ENCODE measurements at places on chromosomes 2 and 18.

GRCh38 chr2:15119722-15120175, 441.4 kb downstream of the NBAS start:
- no peak for DNase-seq

GRCh38 chr18:45755934-45756333, 32.0 kb downstream of the SLC14A1 start:
- DNase-seq = no peak

DNA sequence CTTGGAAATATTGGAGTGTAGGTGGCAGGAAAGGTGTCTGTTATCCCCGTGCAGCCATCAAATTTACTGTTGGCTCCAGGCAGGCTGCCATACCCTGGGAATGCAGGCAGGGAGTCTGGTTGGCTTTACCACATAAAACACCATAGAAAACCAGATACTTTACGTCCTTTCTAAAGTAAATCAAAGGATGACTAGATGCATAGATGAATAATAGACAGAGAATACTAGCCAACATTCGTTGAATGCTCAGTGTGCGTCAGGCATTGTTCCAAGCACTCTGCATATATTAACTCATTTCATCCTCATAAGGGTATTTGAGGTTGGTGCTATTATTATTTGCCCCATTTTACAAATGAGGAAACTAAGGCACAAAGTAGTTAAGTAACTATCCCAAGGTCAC, 65.2 kb downstream of the VSNL1 start:
- no peak for DNase-seq

DNA sequence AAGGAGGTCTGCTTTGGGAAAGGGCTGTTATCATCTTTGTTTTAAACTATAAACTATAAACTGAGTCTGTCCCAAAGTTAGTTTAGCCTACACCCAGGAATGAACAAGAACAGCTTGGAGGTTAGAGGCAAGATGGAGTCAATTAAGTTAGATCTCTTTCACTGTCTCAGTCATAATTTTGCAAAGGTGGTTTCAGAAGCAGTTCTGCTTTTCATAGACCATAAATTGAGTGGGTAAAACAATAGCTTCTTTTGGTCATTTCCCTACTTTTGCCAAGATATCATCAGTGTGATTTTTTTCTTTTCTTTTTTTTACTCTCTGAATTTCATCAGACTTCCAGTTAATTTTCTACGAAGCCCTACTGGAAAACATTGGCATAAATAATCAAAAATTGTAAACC, 117.0 kb downstream of the AP1S3 start:
- DNase-seq = no peak

- no peak for DNase-seq
These were observed 261.4 kb downstream of the MEIS1 start for GRCh38 chr2:66696374-66696773.

- no peak for DNase-seq
These were observed 53.6 kb upstream of the SERTAD2 start for GRCh38 chr2:64707276-64707675.

- no peak for DNase-seq
These were observed 289.1 kb downstream of the ICOS start for GRCh38 chr2:204225671-204226073.

DNA sequence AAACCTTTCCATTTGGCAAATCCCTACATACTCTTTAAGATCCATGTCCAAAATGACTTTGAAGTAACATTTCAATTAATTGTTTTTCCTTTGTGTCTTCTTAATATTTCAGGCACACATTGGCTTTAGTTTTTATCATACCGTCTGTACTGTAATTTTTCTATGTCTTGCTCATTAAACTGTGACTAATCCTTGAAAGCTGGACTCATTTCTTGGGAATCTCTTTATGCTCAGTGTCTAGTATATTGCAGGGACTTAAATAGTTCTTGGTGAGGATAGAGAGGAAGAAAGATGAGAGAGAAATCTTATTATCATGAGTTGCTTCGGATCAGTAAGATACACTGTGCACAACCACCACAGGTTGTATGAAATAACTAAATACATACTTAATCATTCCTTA, 448.3 kb upstream of the ST6GAL2 start:
- DNase-seq = no peak

- no peak for DNase-seq
These were observed 5.3 kb upstream of the ITPRID2 start for GRCh38 chr2:181886192-181886591.

GRCh38 chr2:69789772-69790600, 39.5 kb upstream of the GMCL1 start:
- no peak for DNase-seq

DNA sequence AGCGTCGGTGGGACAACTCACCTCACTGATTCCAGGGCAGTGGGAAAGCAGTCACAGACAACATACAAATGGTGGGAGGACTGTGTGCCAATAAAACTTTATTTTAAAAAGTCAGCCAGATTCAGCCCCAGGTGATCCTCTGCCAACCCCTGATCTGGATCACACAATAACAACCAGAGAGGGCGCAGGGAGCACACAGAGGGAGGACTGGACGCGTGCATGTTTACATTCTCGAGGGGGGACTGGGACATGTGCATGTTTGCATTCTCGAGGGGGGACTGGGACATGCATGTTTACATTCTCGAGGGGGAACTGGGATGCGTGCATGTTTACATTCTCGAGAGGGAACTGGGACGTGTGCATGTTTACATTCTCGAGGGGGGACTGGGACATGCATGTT, 209.5 kb downstream of the NDUFA10 start:
- no peak for DNase-seq

DNA sequence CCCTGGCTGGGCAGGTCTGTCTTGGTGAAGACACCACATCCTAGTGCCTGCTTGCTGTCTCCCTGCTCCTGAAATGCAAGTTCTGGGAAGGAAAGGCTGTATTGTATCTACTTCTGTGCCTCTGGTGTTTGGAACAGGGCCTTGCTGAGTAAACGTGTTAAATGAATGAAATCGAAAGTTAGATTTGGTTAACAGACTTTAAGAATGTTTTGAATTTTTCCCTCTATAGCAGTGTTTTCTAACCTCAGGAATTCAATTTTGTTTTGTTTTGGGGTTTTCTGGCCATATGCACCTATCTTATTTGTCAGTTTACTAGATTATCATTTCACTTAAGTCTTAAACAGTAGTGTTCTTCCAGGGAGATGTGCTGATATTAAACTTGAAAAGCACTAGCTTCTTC, 20.7 kb downstream of the FARP2 start:
- DNase-seq = no peak

- no peak for DNase-seq
These were observed 347.6 kb upstream of the RAB12 start for GRCh38 chr18:8261651-8262091.

GRCh38 chr2:198045227-198045626, 240.8 kb downstream of the PLCL1 start:
- no peak for DNase-seq

DNA sequence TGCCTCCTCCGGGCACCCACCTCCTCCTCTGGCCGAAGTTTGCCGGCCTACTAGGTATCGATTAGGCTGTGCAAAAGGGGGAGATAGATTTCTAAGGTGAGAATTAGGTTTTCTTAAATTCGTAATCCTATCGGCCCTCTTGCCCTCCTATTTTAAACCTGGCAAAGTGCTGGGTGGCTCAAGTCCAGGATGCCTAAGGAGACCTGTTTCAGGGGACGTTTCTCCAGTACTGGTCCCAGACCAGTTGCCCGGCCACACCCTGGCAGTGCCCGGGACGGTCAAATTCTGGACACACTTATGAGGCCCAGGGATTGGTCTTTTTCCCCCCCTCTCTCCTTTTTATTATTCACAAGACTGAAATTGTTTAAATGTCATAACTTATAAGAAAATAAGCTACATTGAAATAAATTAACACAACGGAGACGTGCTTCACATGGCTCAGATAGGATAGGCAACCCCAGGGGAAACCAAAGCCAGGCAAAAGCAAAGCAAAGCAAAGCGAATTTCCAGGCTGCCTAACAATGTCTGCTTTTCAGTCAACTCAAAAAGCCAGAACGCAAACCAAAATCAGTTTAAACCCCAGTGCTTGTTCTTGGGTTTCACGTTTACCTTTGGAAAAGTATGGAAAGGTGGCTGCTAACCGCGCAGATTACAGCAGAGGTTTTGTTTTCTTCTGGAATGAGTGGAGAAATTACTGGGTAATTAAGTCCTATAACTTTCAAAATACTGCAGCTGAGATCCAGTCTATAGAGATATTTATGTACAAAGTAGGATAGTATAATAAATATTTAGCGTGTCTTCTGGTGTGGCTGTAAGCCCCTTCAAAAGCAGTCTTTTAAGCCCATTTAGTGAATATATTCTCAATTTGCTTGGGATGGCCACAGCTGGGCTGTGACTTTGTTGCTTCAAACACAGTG, 3.0 kb downstream of the GBX2 start:
- DNase-seq = no peak

GRCh38 chr18:51398104-51398503, 200.6 kb upstream of the MEX3C start:
- DNase-seq = no peak

GRCh38 chr2:119487434-119488244, 36.6 kb downstream of the SCTR start:
- DNase-seq = no peak

DNA sequence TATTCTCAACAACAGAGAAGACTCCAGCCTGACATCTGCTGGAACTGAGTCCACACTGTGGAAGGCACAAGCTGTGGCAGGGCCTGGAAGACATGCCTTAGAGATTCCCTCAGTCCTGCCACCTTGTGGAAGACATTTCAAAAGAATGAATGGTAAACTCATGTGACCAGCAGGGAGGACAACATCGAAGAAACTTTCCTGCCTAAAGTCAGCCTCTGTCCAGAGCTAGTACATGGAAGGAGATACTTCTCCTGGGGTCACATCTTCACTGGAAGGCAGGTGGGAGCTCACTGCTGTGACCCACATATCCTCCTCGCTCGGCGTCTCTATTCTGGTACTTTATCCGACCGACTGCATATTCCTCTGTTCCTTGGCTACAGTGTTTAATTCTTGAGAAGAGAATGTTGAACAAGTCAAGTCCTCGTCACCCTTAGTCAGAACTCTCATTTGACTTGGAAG, 59.5 kb downstream of the PUM2 start:
- no peak for DNase-seq

GRCh38 chr2:10820562-10820961, 8.0 kb upstream of the PDIA6 start:
- DNase-seq = no peak

DNA sequence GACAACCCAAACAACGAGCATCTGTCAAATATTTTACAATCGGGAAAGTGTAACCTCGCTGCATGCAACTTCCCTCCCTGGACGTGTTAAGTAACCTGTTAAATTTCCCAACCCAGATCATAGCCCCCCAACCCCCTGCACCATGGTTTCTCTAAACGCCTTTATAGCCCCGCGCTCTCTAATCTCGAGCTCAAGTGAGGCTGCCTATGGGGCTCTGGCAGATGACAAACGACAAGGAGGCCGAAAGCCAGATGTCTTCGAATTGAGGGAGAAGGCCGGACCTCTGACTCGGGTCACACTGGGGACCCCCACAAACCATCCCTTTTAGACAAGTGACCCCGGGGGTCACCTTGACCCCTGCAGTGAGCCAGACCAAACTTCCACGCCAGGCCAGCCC, 526 bp downstream of the COX7A2L start:
- no peak for DNase-seq

GRCh38 chr18:73168236-73168635, 300.4 kb upstream of the NETO1 start:
- no peak for DNase-seq

DNA sequence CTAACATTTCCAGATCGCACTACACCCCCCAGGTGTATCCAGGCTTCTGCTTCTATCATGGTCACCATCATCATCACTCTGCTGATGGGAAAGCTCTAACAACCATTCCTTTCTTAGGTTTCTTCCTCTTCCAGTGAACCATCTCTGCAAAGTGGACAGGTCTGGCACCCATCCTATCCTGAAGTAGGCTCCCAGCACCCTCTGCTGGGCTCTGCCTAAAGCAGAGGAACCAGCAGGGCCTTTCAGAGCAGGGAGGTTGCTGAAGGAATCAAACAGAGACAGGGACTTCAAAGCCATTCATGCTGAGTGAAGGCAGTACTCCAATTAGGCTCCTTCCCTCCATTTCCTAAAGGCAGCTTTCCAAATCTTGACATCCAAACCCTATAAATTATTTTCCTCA, 27.2 kb upstream of the SATB2 start:
- DNase-seq = no peak

DNA sequence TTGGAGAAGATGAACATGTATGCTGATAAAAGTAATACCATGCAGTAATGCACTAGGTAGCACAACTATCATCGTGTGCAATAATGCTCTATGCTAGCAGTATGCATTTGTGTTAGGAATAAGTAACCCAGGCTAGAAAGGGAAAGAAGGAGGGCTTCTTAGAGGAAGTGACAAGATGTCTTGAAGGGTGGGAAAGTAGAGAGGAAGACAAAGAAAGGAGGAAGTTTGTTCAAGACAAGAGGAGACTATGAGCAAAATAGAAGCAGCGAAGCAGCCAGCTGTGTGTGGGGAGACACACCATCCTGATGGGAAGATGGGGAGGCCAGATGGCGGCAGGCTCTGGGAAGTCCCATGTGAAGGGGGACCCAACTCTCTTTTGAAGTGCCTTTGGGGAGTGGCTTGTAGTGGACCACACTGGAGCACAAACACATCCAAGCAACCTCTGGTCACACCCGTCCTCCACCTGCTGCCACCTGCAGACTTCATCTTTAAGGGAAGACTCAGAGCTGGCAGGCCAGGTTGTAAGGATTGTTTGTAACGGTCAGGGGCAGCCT, 39.9 kb upstream of the INHBB start:
- DNase-seq = no peak

GRCh38 chr2:200028998-200029397, 73.6 kb downstream of the MAIP1 start:
- DNase-seq = no peak

DNA sequence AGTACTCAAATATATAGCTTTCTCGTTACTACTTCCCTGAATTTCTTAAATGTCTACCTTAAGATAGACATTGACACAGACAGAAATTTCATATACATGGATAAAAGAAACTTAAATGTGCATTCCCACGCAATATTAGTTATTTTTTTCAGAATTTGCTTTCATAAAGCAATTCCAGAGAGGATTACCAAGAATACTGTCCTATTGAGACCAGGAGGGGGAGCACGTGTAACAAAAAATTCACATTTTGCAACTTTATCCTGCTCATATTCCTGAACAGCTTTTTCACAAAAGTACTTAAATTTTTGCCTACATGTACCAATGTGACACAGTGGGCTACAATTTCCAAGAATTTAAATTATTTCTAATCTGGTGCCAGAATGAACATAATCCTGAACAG, 30.7 kb upstream of the ERCC3 start:
- DNase-seq = no peak
